ENCODE measurements at places on chromosomes 7 and 10.

- DNase-seq: no peak
Observed at GRCh38 chr10:58017719-58018367, 249.9 kb downstream of the IPMK start.

DNA sequence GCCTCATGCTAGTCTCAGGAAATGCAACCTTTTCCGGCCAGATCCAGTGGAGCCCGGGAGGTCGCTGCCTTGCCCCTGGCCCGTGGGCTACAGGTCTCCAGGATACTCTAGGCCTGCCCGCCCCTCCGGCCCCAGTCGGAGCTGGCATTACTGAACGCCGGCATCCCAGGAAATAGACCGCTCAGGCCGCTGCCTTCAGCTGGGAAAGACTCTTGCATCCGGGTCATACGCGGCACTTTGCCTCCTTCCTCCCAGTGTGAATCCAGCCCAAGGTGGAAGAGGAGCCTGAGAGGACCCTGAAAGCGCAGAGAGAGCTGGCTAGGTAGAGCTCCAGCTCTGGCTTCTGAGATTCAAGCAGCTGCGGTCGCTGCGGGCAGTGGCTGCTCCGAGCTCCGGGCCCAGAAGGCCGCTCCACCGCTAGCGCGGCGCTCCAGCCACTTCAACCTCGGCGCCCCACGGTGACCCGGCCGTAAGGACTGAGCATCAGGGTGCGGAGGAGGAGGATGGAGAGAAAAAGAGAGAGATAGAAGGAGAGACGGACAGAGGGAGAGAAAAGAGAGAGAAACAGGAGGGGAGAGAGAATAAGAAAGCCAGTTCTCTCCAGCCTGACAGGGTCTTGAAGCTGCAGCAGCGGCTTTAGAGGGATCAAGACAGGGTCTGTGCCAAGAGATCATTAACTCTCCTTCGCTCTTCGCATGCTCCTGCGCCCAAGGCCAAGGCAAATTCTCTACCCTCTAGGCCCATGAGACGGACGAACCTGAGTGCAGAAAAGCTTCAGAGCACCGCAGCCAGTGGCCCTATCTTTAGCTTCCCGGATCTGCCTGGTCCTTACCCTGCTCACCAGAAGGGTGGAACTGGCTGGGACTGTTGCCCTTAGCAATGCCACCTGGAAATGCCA, 1.8 kb upstream of the HOXA10 start:
- no peak for DNase-seq

GRCh38 chr10:89773081-89773480, 71.7 kb downstream of the KIF20B start:
- DNase-seq: no peak

GRCh38 chr10:131675104-131675503, 225.7 kb upstream of the PPP2R2D start:
- no peak for DNase-seq

- no peak for DNase-seq
Observed at GRCh38 chr7:52925332-52925731, 110.1 kb upstream of the POM121L12 start.

DNA sequence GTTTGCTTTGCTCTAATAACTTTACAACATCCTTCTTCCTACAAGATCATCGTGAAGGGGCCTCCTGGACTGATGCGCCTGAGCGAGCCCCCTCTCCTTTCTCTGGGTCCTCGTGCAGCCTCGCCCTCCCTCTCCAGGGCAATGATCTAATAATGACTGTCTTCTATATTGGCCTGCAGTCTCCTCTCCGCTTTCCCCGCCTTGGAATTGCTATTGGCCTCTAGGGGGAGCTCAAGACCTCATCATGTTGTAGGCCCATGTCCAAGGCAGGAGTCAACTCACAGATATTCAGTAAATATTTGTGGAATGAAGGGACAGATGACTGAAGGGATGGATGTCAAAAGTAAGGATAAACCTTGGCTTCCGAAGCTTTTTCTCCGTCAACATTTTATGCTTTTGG, 1180.3 kb downstream of the TYW1 start:
- peak; percentile 69 for DNase-seq

- DNase-seq: no peak
Observed at GRCh38 chr7:129986600-129986999, 33.8 kb upstream of the UBE2H start.

DNA sequence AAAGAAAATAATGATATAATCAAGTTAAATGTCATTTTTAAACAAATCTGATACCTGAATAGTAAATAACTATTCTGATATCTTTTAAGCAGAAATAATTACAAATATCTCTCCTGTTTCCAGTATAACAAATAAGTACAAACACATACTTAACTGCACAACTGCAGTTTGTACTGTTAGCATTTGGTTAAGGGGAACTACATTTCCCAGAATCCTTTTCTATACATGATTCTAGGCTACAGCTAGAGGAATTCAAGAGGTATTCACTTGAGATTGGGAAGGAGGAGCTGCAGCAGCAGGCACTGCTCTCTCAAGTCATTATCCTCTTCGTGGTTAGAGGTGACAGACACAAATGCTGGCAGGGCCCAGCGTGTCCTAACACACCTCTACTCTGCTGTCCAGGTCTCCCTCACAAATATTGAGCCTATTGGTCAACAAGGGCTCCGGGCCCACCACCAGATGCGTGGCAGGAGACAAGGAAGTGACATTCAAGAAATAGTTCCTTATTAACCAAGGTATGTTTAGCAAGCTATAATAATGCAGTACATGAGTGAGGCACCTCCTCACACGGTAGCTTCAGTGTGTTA, 255.1 kb upstream of the MKLN1 start:
- peak; percentile 37 for DNase-seq

GRCh38 chr7:70380421-70381015, 751.4 kb upstream of the GALNT17 start:
- no peak for DNase-seq

GRCh38 chr7:139634087-139634486, 110.6 kb downstream of the CLEC2L start:
- no peak for DNase-seq

GRCh38 chr7:157612664-157613561, 276.1 kb downstream of the DNAJB6 start:
- no peak for DNase-seq

GRCh38 chr10:97180986-97181385, 4.8 kb downstream of the SLIT1 start:
- DNase-seq: no peak

DNA sequence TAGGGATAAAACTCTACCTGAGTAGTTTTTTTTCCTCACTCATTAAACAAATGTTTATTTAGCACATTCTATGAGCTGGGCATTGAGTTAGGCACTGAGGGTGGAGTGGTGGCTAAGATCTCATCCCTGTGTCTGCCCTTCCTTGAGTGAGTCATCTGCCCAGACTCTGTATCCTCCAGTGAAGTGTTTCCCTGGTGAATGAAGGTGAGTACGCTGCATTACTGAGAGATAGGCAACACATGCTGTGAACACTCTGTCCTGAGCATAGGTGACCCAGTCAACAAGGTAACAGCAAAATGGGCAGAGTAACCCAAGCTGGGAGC, 5.8 kb downstream of the PITX3 start:
- no peak for DNase-seq
